ENCODE measurements at places on chromosomes 2 and 18.

- no peak for DNase-seq
These were observed 47.5 kb upstream of the ZNF397 start for GRCh38 chr18:35193316-35193715.

DNA sequence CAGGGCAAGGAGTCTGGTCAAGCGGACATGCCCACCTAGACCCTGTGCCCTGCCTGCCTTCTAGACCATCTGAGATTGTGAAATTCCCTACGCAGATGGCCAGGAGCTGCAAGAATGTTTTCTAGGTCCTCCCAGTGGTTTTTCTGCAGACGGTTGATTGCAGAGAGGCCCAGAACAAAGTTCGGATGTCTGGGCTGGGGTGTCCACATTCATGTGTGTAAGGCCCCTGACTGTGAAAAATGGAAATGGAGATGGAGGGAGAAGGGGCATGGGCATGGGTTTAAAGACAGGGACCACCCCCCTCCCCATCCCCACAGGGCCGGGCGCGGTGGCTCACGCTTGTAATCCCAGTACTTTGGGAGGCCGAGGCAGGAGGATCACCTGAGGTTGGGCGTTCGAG lies 11.8 kb downstream of the ARHGAP25 start:
- DNase-seq: no peak

GRCh38 chr18:47883771-47884413 lies 46.6 kb downstream of the SMAD2 start:
- DNase-seq: peak; percentile 13

DNA sequence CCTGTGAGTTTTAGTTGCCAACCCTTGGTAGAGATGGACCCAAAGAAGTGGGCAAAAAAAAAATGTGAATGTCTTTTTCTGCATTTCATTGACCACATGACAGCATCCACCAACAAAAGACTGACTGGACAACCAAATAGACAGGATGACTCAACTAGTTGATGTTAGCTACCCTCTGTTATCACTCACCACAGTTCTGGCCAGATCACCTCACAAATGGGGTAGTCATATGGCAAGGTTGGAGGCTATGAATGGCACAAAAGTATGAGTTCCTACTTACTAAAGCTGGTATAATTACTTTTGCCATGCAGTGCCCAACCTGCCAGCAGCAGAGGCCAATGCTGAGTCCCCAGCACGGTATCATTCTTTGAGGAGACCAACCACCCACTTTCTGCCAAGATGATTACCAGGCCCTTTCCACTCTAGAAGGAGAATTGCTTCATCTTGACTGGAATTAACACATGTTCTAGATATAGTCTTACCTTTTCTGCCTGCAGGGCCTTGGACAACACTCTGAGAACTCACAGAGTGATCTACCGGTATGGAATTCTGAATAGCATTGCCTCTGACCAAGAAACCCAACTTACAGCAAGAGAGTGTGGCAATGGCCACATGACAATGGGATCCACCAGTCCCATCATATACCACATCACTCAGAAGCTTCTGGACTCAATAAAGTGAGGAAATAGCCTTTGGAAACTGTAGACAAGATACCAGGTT lies 20.1 kb upstream of the TCF7L1 start:
- DNase-seq: no peak

DNA sequence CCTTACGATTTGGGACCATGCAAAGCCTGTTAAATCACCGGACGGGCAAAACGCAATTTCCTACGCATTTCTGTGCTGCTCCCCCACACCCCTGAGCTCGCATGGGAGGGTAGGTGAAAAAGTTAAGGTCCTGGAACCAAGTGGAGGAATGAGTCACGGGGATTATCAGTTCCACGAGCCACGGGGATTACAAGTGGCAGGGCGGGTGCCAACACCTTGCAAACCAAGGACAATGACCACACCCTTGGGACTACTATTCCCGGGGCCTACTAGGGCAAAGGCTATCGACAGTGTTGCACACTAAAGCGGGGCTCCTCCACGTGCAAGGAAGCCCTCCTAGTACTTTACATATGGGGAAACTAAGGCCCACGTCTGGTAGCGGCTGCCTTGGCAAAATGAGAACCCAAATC lies 447 bp downstream of the RETSAT start:
- no peak for DNase-seq

- DNase-seq: no peak
These were observed 142.2 kb downstream of the SP3 start for GRCh38 chr2:173822889-173823542.

Data from inflammatory macrophage treated with lipopolysaccharide for 4 hours (primary cell).